Activated CD4-positive, alpha-beta memory T cell treated with anti-CD3 and anti-CD28 coated beads, Interleukin-2, amount 10 ng/mL, durations not matched to agents 7 days and 5 days (primary cell): ENCODE measurements at places on chromosomes 2 and 18. TPM values are rescaled to one million over a fixed set of nuclear protein-coding genes. Genes with fewer than 3 reads are reported as not detected.

- DNase-seq: no peak
Observed at GRCh38 chr18:65436430-65436829, 314.4 kb upstream of the CDH7 start.

SLC16A14 gene
- total RNA-seq: 0.55 TPM

- no peak for DNase-seq
Observed at GRCh38 chr2:22690096-22690495, 694.9 kb upstream of the KLHL29 start.

HYCC2 gene
- total RNA-seq: 27.9 TPM

GRCh38 chr2:19911808-19912509 is 10.2 kb upstream of the TTC32 start:
- DNase-seq: no peak

DLX1 gene
- 0.18 TPM for total RNA-seq

RNMT gene
- 43.7 TPM for total RNA-seq

DNA sequence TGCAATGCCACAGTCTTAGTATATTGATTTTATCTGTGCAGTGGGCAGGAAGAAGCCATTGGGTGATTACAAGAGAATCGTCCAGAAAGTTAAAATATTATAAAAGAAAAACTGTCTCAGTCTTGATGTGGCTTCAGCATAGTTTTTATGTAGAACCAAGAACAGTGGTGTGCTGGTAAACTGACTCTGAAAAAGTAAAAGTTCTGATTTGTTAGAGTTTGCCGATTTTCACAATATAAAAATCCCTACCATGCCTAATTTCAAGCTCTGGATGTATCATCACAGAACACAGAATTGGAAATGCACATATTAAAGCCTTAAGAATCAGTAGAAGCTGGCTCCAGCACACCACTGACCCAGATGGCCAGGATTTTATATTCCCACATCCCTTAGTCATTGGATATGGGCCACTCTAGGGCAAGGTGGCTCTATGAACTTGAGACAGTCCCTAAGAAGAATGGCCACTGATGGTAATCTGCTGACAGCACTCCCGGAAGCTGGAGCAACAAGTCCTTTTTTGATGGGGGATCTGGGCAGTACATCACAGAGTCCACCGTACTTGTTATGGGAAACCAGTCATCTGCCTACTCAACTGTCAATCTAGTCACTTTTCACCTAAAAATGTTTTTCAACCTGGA is 9.3 kb upstream of the PLEKHM3 start:
- no peak for DNase-seq

DNA sequence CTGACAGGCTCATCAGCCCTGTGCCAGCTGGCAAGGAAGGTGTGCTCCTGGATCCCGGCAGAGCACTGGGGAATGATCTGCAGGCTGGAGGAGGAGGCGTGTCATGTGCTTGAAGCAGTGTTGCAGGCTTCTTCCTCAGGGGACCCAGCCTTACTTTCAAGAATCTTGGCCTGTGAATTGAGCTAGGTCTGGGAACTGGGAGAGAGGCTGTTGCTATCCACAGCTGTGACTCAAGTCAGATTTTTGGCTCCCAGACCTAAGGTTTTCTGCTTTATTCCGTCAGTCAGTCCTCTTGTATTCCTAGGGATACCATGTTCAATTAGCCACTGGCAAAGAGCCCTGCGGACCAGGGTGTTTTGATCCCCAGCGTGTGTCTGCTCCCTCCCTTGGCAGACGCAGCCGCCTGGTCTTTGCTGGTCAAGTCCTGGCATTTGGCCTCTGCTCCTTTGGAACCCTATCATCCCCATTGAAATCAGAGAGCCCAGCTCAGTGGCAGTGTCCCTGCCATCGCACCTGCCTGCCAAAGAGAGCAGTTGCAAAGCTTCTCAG is 32.4 kb downstream of the ASB1 start:
- DNase-seq: no peak

DNA sequence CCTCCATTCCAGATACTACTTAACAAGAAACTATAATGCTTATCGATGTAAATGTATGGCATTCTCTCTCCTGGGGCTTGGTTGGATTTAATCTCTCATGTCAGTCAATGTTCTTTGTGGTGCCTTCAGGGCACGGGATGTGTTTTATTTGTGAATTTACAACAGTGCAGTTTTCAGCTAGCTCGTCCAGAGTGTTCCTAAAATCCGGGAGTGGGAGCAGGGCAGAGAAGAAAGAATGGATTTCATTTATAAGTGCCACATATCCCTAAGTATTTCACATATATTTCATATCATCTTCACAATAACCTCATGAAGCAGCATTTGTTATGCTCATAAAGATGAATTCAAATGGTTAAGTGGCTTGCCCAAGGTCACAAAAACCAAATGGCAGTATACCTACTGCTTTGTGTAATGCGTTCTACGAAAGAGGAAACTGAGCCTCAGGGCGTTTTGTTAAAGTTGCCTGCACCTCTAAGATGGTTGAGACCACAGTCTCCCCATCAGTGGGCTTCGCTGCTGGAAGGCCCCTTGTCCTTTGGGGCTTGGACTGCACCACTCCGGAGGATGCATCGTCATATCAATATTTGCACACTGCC is 134.7 kb upstream of the MGAT5 start:
- DNase-seq: no peak

IL36RN gene
- total RNA-seq: not detected

GRCh38 chr2:23385351-23385747 is 370 bp downstream of the KLHL29 start:
- DNase-seq: no peak

GRCh38 chr2:218710334-218710686 is 325 bp upstream of the TTLL4 start:
- DNase-seq: no peak

DNA sequence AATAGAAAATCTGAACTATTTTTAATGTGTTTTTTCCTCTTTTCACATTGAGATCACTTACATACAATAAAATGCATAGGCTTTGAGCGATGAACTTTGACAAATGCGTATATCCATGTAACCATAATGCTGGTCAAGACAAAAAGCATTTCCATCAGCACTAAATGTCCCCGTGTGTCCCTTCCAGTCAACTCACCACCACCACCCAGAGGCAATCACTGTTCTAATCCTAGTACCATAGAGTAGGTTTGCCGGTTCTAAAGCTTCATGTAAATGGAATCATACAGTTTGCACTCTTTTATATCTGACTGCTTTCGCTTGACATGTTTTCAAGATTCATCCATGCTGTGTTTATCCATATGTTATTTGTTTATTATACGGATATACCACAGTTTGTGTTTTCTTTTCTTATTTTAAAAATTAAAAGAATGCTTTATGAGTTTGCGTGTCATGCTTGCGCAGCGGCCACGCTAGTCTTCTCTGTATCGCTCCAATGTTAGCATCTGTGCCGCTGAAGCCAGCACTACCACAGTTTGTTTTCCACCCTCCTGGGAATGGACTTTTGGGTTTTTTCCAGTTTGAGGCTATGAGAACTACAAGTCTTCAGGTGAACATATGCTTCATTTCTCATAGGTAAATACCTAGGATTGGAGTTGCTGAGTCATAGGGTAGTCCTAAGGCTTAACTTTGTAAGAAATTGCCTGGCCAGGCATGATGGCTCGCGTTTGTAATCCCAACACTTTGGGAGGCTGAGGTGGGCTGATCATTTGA is 197.5 kb upstream of the CHAC2 start:
- no peak for DNase-seq

DNA sequence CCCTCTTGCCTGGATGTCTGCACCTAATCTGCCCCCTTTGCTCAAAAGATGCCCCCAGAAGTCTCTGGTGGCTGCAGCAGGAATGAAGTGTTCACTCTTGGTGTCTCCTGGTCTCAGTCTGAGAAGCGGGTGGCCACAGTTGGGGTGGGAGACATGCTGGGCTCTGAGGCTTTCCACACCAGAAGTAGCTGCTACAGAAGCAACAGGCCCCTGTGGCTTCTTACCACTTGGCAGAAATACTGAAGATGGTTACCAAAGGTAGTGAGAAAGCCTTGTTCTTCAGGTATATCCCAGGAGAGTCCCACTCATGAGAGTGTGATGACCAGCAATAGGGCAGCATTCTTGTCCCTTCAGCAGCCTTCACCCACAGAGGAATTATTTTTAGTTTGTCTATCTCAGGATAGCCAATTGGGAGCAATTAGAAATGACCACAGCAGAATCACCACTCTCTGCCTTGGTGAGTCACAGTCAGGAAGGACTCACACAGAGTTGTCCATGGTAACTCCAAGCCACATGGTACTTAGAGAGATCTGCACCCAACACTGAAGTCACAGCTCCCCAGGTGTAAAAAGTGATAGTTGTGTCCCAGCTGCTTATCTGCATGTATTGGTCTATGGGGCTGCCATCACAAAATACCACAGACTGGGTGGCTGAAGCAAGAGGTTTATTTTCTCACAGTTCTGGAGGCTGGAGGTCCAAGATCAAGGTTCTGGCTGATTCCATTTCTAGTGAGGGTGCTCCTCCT is 169.8 kb upstream of the ID2 start:
- no peak for DNase-seq

DNA sequence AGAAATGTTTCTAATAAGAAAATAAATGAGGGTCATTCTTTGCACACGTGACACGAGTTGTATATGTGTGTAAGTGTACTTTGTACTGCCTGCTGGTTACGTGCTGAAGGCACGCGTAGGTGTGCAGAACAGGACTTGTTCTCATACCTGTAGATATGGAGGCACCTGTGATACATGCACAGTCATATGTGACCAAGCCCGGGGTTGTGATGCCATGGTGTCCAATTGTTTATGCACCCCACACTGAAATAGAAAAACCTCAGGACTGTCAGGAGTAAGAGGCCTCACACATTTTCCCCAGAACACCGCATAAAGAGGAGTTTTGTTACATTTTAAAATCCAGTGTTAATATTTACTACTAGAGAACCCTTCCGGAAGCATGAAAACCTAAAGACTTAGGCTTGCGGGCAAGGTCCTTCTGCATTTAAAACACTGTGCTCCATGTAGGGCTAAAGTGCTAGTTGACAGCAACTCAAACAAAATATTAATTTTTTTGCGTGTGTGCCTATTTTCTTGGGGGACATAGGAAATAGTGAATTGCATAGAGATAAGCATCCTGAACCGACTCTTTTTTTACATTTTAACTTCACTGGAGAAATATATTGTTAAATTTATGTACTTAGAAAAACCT is 9.3 kb downstream of the TSHZ1 start:
- DNase-seq: no peak

LIPG gene
- not detected for total RNA-seq

DNA sequence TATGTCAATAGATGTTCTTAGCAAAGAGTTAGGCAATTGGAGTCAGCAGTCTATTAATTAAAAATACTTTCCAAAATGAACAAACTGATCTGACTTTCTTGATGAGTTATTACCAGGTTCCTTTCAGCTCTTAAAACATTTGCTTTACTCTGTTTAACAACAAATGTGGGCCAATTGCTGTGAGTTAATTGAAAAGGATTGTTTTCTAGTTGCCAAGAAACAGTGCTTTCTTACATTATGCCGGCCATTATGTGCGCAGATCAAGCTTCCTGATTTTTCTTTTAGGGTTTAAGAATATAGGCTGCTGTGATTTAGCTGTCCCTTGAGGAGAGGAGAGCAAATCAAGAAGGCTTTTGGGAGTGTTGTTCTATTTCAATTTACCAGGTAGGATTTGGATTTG is 50.5 kb upstream of the ITPRID2 start:
- no peak for DNase-seq

GRCh38 chr2:170823088-170823897 is 6.6 kb downstream of the GAD1 start:
- no peak for DNase-seq

- no peak for DNase-seq
Observed at GRCh38 chr2:159961451-159961850, 101.0 kb downstream of the PLA2R1 start.

SGPP2 gene
- total RNA-seq: 3.1 TPM

DNA sequence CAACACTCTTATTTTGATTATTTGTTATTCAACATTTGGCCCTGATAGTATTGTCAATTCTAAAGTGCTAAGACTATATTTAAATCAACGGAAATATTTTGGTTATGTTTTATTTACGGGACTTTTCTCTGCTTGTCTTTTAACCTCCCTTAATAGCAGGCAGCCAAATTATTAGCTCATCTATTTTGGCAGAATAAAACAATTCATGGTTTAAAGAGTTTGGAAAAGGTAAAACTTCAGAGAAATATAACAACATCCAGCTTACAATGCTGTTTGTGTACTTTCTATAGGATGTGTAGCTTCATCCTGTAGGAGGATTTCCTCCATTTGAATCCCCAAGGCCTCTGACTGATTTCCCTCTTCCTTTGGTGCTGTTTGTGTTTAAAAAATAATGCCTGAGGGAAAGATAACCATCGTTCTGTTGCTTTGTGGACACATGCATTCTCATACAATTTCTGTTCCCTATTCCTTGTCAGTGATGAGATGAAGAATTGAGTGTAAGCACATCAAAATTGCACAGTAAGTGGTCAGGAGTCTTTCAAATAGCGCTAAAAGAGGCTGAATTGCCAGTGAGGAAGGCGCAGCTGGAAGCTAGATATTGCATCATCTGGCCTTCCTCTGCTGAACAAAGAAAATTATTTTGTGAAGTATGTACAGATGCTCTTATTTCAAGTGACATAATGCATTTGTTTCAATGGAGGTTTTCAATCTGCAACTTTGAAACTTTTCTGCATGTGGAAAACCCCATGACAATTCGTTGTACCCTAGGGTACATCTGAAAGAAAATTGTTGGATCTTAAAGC is 80.3 kb downstream of the CD28 start:
- no peak for DNase-seq

GKN2 gene
- total RNA-seq: not detected

DNA sequence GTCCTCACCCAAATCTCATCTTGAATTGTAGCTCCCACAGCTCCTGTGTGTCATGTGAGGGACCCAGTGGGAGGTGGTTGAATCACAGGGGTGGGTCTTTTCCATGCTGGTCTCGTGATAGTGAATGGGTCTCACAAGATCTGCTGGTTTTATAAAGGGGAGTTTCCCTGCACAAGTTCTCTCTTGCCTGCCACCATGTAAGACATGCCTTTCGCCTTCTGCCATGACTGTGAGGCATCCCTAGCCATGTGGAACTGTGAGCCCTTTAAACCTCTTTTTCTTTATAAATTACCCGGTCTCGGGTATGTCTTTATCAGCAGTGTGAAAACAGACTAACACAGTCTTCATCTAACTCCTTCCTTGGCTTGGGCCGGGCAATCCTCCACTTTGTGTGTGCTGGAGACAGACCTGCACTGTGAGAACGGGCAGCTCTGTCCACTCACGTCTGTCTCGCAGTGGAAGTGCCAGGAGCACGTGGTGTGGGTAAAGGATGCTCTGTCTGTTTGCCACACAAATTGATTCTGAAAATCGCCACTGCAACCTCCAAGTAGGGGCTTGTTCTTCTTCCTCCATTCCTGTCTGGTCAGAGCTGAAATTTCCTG is 47.6 kb upstream of the OTOS start:
- no peak for DNase-seq
